Kidney (tissue), 22 donors: ENCODE measurements at places on chromosomes 2 and 18. TPM values are rescaled to one million over a fixed set of nuclear protein-coding genes. Genes with fewer than 3 reads are reported as not detected.
A peak's percentile ranks its signal among the peaks of the same experiment; 100 is the strongest.

GRCh38 chr18:39380186-39380725, 1814.7 kb upstream of the CELF4 start:
- no peaks in the 10 kb centered on the region for H3K36me3 ChIP-seq
- H3K4me3 ChIP-seq, result no peak overlapping the region
- H3K4me1 ChIP-seq, result no peaks in the 10 kb centered on the region

- no peak for DNase-seq
- H3K36me3 ChIP-seq, result no peaks in the 10 kb centered on the region
Observed at GRCh38 chr2:28169492-28169891, 223.2 kb upstream of the FOSL2 start.

GRCh38 chr18:48475635-48476549, 62.9 kb upstream of the CTIF start:
- H3K4me3 ChIP-seq, result no peak overlapping the region
- H3K27me3 ChIP-seq, result no peaks in the 10 kb centered on the region
- peaks cover 2% of the 10 kb centered on the region for H3K4me1 ChIP-seq
- no peaks in the 10 kb centered on the region for H3K36me3 ChIP-seq
- peak; percentile 79 for DNase-seq

- DNase-seq, result no peak
- H3K4me3 ChIP-seq, result no peak overlapping the region
- H3K4me1 ChIP-seq, result peaks cover 6% of the 10 kb centered on the region
- no peaks in the 10 kb centered on the region for H3K27me3 ChIP-seq
- H3K36me3 ChIP-seq, result no peaks in the 10 kb centered on the region
Observed at GRCh38 chr18:58117786-58118403, 73.9 kb downstream of the NEDD4L start.

DPP4 gene
- total RNA-seq, result 74.8 TPM

DNA sequence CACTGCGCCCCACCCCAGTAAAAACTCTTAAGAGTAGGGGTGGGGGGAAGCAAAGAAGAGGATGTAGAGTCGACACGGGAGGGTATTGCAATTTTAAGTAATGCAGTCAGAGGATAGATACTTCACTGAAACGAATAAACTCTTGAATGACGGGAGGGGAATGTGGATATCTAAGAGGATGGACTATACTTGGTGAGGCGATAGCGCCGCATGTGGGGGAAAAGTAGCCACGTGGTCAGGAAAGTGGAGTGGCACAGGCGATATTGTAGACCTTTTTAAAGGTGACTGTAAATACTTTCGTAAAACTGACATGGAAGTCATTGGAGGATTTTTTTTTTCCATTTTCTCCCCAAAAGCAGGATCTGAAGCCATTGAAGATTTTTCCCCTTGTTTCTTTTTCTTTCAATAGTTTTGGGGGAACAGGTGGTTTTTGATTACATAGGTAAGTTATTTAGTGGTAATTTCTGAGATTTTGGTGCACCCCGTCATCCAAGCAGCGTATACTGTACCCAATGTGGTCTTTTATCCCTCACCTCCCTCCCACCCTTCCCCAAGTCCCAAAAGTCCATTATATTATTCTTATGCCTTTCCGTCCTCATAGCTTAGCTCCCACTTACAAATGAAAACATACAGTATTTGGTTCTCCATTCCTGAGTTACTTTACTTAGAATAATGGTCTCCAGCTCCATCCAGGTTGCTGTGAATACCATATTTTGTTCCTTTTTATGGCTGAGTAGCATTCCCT, 13.8 kb downstream of the CLK1 start:
- no peaks in the 10 kb centered on the region for H3K27me3 ChIP-seq
- peaks cover 31% of the 10 kb centered on the region for H3K36me3 ChIP-seq
- H3K27ac ChIP-seq, result no peak overlapping the region
- DNase-seq, result no peak
- H3K4me3 ChIP-seq, result no peak overlapping the region
- H3K4me1 ChIP-seq, result no peaks in the 10 kb centered on the region

GRCh38 chr2:55419233-55419678, 400 bp downstream of the CCDC88A start:
- peak overlapping the region; percentile 91 for H3K4me3 ChIP-seq

SPATS2L gene
- 166 TPM for total RNA-seq

GRCh38 chr2:172172513-172173173, 69.9 kb upstream of the DLX2 start:
- peaks cover 11% of the 10 kb centered on the region for H3K4me1 ChIP-seq
- no peak overlapping the region for H3K27ac ChIP-seq
- H3K27me3 ChIP-seq, result no peaks in the 10 kb centered on the region
- H3K36me3 ChIP-seq, result no peaks in the 10 kb centered on the region
- H3K4me3 ChIP-seq, result peak overlapping the region; percentile 50

UNC80 gene
- 0.06 TPM for total RNA-seq

GRCh38 chr18:10771053-10771709, 245.4 kb downstream of the NAPG start:
- no peak overlapping the region for H3K27ac ChIP-seq
- H3K4me3 ChIP-seq, result no peak overlapping the region
- no peaks in the 10 kb centered on the region for H3K36me3 ChIP-seq

DNA sequence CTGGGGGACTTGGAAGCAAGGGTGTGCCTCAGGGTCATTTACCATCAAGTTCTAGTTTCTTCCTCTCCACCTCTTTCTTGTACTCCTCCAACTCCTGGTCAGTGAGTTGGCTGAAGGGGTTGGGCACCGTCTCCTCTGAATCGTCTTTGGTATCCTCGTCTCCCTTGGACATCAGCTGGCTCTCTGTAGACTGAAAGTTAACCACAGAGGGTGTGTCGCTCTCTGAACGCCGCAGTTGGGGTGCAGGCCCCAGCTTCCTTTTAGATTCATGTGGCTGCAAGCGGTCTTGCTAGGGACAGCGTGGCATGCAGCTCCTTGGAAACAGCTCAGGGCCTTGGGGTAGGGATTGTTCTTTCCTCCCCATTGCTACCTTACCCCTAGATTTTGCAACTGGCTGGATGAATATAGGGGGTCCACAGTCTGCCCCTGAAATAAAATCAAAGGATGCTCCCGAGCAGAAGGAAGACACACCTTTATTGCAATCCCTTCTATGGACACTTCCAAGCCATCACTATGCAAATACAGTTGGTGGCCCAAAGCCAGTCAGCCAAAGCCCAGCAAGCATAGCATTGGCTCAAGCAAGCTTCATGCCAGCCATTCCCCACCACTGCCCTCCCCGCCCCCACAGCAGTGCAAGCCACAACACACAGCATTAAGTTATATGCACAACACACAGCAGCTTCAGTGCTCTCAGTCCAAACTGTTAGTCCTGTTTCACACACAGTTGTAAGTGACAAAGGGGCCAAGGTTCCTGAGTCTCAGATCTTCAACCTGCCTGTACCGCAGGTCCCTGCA, 93.2 kb downstream of the ADD2 start:
- H3K27me3 ChIP-seq, result no peaks in the 10 kb centered on the region
- no peaks in the 10 kb centered on the region for H3K4me1 ChIP-seq
- H3K27ac ChIP-seq, result no peak overlapping the region
- no peaks in the 10 kb centered on the region for H3K36me3 ChIP-seq
- DNase-seq, result no peak

GRCh38 chr2:233456111-233456510, 101.8 kb downstream of the DGKD start:
- no peak overlapping the region for H3K4me3 ChIP-seq
- no peaks in the 10 kb centered on the region for H3K4me1 ChIP-seq
- DNase-seq, result no peak
- no peaks in the 10 kb centered on the region for H3K27me3 ChIP-seq
- H3K27ac ChIP-seq, result no peak overlapping the region
- peaks cover 16% of the 10 kb centered on the region for H3K36me3 ChIP-seq

GRCh38 chr18:12308386-12309100, 502 bp downstream of the TUBB6 start:
- no peaks in the 10 kb centered on the region for H3K36me3 ChIP-seq
- H3K4me3 ChIP-seq, result peak overlapping the region; percentile 61
- H3K27me3 ChIP-seq, result no peaks in the 10 kb centered on the region
- peak; percentile 64 for DNase-seq
- peak overlapping the region; percentile 78 for H3K27ac ChIP-seq
- no peaks in the 10 kb centered on the region for H3K4me1 ChIP-seq

DNA sequence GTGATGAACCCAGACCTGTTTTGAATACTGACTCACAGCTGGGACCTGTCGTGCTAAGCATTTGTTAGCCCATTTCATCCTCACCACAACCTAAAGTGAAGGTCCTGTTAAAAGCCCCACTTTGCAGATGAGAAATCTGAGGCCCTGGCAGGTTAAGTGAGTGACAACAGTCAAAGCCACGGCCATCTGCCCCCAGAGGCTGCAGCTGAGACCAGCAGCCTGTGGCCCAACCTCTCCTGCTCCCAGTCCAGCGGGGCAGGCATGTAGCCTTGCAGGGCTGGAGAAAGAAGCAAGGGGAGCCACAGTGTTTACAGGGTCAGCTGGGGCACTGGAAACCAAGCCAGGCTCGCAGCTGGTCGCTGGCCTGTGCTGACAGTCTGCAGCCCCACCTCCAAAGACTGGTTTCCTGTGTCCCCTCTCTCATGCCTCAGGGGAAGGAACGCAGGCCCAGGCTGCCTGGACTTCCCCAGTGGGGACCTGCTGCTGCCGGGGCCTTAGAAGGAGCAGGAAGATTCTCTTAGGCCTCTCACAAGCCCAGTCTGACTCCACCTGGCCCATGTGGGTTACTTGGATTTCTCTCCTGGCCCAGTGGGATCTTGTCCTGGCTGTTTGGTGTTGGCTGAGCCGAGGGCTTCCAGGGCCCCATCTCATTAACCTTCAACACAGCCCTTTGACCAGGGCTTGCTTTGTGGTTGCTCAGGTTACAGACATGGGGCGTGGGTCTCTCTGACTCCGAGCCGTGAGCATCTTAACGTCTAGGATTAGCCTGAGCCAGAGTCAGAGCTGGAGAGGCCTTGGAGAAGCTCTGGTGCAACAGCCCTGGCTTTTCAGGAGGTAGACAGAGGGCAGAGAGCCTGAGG, 1.7 kb downstream of the INPP5D start:
- H3K27ac ChIP-seq, result peak overlapping the region; percentile 23
- no peak overlapping the region for H3K4me3 ChIP-seq
- peak; percentile 60 for DNase-seq
- no peaks in the 10 kb centered on the region for H3K36me3 ChIP-seq

GRCh38 chr2:124347209-124347608, 322.1 kb downstream of the CNTNAP5 start:
- no peak overlapping the region for H3K4me3 ChIP-seq
- H3K27me3 ChIP-seq, result no peaks in the 10 kb centered on the region
- no peaks in the 10 kb centered on the region for H3K36me3 ChIP-seq
- no peak overlapping the region for H3K27ac ChIP-seq

- H3K27ac ChIP-seq, result no peak overlapping the region
- no peaks in the 10 kb centered on the region for H3K36me3 ChIP-seq
Observed at GRCh38 chr2:194455358-194455757, 1201.7 kb upstream of the SLC39A10 start.

ITGAV gene
- 99.0 TPM for total RNA-seq

DNA sequence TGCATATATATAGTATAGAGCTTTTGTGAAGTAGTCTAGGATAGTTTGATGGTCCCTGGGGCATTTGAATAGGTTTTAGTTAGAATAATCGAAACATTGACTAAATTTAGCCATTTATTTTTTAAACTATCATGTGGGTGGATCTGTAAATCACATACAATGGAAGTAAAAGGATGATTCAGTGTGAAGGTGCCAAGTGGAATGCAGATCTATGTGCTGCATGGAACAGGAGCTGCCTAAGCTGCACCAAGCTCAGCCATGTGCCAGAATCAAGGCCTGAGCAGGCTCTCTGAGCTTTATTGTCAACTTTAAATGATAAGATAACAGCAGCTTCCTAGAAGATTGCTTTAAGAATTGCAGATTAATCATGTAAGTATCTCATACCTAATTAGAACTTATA, 1996.2 kb upstream of the PIK3C3 start:
- H3K27me3 ChIP-seq, result no peaks in the 10 kb centered on the region
- H3K4me3 ChIP-seq, result no peak overlapping the region
- no peak overlapping the region for H3K27ac ChIP-seq
- H3K36me3 ChIP-seq, result no peaks in the 10 kb centered on the region

TEKT4 gene
- total RNA-seq, result 0.16 TPM

GRCh38 chr2:222945887-222946286, 85.1 kb downstream of the ACSL3 start:
- H3K36me3 ChIP-seq, result peaks cover 4% of the 10 kb centered on the region
- H3K27ac ChIP-seq, result no peak overlapping the region
- H3K27me3 ChIP-seq, result no peaks in the 10 kb centered on the region
- DNase-seq, result no peak
- no peaks in the 10 kb centered on the region for H3K4me1 ChIP-seq

PDE1A gene
- 70.5 TPM for total RNA-seq

CFAP65 gene
- 2.0 TPM for total RNA-seq

RGPD4 gene
- total RNA-seq, result not detected

DNA sequence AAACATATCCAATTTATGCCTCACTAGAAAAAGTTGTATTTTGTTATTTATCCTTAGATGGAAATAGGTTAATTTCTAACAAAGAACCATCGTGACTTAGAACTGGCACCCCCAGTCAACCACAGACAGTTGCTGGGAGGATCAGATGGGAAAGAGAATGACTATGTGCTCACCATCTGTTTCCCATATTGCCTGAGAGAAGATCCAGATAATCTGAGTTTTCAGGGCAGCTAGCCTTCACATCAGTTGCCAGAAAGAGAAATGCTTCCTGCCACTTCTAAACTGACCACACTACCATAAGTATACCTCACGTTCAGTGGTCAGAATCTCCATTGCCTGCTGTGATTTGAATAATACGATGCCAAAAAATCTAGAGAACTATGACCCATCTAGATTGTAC, 28.4 kb upstream of the NEB start:
- no peaks in the 10 kb centered on the region for H3K27me3 ChIP-seq
- peaks cover 3% of the 10 kb centered on the region for H3K4me1 ChIP-seq
- no peaks in the 10 kb centered on the region for H3K36me3 ChIP-seq
- H3K27ac ChIP-seq, result no peak overlapping the region

DNA sequence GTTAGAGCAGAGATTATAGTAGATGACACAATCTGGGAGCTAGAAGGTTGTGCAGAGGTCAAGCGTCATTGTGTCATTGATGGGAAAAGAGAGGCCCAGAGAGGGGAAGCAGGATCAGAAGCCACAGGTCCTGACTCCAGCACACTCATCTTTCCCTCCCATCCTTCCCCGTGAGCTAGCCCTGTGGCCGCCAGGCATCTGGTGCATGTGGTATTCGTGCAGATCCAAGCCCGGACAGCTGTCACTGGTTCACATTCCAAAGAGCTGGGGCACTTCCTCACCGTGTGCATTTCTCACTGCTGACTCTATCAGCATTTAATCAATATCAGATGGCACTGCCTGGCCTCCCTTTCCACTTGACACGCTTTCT, 94.1 kb upstream of the THOC1 start:
- no peak overlapping the region for H3K4me3 ChIP-seq
- H3K27me3 ChIP-seq, result no peaks in the 10 kb centered on the region
- H3K36me3 ChIP-seq, result no peaks in the 10 kb centered on the region
- no peak overlapping the region for H3K27ac ChIP-seq
- H3K4me1 ChIP-seq, result no peaks in the 10 kb centered on the region
